Stimulated activated CD4-positive, alpha-beta T cell treated with anti-CD3 and anti-CD28 coated beads, Interleukin-12 subunit alpha, Interleukin-12 subunit beta, amount 100 ng/mL, for 24 hours (primary cell): ENCODE measurements at places on chromosomes 3 and 15.

- no peak for DNase-seq
Observed at GRCh38 chr3:180250172-180250571, 213.4 kb upstream of the PEX5L start.

GRCh38 chr15:45635191-45635638 is 386 bp downstream of the SQOR start:
- peak; percentile 54 for DNase-seq

DNA sequence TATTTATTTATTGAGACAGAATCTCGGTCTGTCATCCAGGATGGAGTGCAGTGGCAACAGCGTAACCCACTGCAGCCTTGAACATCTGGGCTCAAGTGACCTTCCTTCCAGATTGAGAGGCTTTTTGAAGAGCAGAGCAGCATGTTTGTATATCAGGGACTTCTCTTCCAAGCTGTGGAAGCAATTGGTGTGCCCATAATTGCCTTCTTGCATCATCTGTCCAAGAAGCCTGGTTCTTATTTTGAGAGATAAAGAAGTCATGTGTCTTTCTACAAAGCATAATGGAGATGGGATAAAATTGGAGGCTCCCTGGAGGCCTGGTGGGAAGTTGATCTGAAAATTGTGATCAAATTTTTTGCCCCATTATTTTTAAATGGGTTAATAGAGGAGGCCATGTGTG is 183.8 kb upstream of the MCTP2 start:
- DNase-seq = no peak

- no peak for DNase-seq
Observed at GRCh38 chr3:194257916-194258668, 93.0 kb downstream of the CPN2 start.
